Muscle of arm (tissue), 14 donors: ENCODE measurements at places on chromosomes 1 and 21. TPM values are rescaled to one million over a fixed set of nuclear protein-coding genes. Genes with fewer than 3 reads are reported as not detected.

DNA sequence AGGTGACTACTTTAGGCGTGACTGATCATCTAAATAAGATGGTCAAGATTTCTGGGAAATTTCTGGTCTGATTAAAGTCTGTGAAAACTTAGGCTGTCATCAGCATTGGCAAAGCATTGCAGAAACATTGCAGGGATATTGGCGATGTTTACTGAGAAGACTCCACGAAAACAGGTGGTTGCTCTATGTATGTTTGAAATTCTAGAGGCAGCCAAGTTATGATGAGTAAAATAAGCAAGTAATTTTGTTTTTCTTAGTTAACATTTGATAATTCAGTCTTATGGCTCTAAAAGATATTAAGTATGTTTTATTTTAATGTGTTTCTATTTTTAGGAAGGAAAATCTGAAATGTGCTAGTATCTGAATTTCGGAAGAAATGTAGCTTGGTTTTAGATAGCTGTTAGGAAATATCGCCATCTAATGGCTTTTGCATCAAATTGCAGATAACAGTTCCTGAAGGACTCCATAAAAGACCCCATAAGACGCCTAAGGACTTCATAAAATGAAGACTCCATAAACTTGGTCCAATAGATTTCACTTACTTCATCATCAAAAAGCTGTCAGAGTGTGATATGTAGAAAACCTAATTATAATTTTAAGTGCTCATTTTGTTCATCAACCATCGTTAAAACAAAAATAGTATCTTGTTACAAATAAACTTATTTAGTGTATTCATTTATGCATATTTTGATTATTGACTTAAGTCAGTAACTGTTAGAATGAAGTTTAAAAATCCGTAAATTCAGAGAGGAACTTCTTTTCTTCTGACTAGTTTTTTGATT, 344.6 kb downstream of the RYR2 start:
- DNase-seq = peak; percentile 22

- DNase-seq = peak; percentile 32
Measured at GRCh38 chr1:75615613-75616435, 4.9 kb upstream of the SLC44A5 start.

DNA sequence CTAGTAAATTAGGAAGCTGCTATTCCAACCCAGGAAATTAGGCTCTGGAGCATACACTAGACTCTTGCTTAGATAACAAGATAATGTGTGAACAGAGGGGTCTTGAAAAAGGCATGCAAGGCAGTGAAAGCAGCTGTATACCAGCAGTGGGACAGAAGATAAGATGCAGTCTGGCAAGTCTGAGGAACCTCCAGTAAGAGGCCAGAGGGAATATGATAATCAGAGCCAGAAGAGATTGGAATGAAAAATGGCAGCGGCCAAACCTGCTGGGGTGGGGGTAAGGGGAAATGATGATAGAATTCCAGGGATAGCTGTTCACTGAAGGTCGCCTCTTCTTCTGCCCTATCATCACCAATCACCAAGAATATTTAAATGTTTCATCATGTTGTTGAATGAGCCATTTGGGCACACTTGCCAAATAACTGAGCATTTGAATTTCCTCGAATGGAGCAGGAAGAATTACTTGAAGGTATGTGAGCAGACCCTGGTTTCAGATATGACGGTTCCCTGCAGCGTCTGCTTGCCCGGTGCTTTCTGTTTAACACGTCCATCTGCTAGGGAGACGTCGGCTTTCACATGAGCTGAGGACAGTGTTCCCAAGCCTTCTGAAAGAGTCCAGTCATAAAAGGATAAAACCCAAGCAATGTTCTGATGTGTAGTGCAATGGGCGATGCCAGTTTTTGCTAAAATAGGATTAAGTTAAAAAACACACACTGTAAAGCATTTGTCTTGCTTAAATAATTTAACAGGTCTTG, 173.3 kb downstream of the RWDD3 start:
- DNase-seq = no peak

GRCh38 chr1:176017722-176018121, 189.4 kb downstream of the COP1 start:
- DNase-seq = no peak

- DNase-seq = no peak
Measured at GRCh38 chr1:213268221-213268620, 217.2 kb downstream of the RPS6KC1 start.

The HOOK1 gene
- polyA plus RNA-seq = 5.0 TPM

DNA sequence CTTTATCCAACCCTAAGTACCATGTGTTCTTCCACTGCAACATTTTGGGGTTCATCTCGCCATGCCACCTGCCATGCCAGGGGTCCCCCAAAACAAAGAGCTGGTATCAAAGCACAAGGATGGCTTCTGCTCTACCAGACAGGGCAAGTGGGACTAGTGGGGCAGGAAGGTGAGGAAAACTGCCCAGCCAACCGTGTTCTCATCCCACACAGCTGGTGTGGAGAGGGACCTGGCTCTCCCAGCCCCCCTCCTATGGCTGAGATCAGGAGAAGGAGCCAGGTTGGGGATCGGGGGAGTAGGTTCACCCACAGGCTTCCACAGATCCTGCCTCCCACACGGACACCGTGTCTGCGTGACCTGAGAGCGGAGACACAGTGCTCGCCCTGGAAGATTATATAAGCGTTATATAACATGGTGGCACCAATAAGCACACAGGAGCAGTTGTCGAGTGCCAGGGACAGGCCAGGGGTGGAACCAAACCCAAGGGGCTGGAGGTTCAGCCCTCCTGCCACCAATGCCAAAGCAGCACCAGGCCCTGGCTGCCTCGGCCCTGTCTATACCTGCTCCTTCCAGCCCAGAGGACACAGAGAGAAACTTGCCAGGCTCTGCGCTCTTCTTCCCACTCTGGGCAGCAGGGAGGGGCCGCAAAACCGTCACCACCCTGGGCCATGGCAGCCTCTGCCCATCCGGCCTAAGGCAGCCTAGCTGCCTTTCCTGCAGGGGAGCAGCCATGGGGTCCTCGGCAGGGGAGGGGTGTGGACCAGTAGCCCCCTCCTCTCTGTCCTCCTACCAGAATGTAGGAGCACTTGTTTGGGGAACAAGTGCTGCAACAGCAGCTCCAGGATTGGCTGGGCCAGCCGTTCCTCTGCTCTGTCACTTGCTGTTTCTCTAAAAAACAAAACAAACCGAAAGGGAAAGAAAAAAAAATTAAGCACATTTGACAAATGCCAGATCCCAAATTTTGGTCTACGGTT, 43.5 kb downstream of the CD34 start:
- no peak for DNase-seq

DNA sequence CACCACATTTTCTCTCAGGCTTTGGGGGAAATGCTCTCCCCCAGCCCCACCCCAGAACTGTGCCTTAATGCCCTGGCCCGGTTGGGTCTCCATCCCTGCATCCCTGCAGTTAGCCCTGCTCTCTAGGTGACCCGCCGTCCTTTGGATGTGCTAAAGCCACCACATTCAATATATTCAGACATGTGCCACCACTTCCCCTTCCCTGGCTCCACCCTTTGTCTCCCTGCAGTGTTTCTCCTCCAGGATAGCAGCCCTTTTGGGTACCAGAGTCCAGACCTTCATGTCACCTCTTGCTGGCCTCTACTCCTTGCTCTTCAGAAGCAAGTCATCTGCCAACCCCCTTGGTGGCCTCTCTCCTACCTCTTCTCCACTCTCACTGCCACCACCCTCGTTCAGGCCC, 41.8 kb downstream of the RUNX1 start:
- DNase-seq = no peak

- DNase-seq = no peak
Measured at GRCh38 chr1:209505044-209505443, 78.5 kb upstream of the CAMK1G start.

The TMEM240 gene
- 4.9 TPM for polyA plus RNA-seq

The C1QC gene
- polyA plus RNA-seq = 48.9 TPM

The S100A2 gene
- 2.2 TPM for polyA plus RNA-seq

DNA sequence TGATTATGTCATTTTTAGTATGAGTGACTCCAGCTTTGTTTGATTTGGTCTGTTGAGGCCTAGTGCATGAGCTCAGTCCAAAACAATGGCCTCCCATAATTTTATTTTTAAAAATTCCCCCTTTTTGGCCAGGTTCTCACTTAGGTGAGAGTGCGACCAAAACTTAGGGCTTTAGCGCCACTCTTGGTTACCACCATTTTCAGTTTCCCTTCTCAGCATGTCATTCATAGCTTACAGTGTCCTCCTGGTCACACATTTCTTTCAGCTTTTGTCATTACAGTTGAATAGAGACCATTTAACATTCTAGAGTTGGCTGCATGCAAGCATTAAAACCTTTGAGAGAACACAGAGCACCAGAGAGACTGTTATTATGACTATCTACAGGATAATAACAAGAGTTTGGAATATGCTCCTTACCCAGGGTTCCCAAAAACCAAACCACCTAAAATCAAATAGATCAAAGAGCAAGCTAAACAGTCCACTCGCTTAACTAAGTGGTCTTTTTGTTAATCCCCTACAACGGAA, 85.4 kb downstream of the TLR5 start:
- DNase-seq = no peak

DNA sequence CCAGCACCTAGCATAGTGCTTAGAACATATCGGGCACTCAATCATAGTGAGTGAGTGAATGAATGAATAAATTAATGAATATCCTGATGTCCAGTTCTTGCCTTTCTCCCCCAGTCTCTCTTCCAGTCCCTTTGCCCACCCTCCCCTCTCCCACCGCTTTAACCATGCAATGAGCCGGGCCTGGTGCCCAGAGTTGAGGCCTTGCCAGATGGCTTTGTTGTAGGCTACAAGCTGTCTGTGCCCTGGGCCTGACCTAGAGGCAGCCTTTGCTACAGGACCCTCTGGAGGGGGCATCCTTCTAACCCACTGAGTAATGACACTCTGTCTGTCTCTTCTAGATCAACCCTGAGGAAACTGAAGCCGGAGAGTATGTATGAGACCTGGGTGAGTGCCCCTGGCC, 6.9 kb downstream of the CASQ1 start:
- no peak for DNase-seq

The GBP3 gene
- polyA plus RNA-seq = 2.5 TPM

The PALMD gene
- 80.9 TPM for polyA plus RNA-seq

- DNase-seq = no peak
Measured at GRCh38 chr1:28078262-28078661, 10.1 kb downstream of the EYA3 start.

The SLFNL1 gene
- 0.41 TPM for polyA plus RNA-seq

- peak; percentile 79 for DNase-seq
Measured at GRCh38 chr1:68173936-68174737, 58.2 kb downstream of the WLS start.

The PDIK1L gene
- polyA plus RNA-seq = 8.1 TPM

The PRDM15 gene
- 4.5 TPM for polyA plus RNA-seq

- DNase-seq = no peak
Measured at GRCh38 chr1:41378999-41379737, 17.9 kb downstream of the FOXO6 start.

The DMRTA2 gene
- polyA plus RNA-seq = 0.23 TPM

DNA sequence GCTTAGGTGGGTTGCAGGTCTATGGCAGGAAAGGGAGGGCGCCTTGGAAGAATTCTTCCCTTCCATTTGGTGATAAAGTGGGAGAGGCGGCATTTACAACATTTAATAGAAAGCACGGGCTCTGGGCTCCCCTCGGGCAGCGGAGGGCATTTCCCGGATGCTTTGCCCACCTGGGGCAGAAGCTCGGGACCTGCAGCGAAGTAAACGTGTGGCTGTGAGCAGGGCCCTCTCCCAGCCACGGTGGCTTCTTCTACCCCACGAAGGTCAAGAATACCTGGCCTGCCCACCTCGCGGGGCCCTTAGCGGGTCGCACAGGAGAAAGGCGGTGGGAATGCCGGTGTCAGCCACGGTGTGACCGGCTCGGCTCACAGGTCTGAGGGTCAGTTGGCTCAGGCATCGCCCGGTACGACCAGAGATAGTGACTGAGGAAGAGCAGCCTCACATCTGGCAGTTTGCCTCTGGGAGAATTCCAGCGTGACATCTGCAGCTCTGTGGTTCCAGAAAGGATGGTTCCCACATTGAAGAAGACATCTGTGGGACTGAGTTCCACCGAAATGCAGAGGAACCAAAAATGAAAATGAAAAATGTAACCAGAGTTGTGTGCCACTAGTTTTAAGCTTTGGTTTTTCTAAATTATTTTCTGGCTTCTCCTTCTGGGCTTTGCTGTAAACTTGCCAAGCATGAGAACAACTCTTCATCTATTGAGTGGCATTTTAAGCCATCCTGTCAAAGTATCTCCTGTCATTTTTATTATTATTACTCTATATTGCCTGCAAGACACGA, 720 bp upstream of the F3 start:
- peak; percentile 79 for DNase-seq

DNA sequence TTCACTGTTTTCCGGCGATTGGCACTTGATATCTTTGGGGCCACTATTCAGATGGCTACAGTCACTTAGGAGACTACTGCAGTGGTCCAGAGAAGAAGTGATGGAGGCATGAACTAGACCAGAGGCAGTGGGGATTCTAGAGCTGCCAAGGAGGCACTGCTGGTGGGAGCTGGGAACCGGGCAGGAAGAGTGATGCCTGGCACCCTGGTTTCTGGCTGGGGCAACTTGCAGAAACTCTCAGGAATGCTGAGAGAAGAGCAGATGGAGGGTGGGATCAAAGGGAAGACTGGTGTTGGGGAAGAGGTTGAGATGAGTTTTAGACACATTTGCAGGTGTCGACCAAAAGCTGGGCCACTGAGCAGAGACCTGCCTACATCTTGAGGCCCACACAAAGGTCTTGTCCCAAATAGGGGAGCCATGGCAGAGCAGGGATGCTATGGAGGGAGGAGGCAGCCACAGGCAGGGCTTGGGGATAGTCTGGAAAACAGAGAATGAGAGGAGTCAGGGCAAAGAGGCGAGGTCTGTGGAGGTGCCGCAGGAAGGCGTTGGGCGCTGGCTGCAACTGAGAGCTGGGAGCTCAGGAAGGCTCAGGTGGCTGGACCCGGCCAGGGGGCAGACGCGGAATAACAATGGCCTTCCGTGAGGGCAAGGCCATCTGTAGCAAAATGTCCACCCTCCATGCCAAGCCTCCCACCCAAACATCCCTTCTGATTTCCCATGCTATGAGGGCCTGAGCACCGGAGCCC, 118.9 kb downstream of the TOMM20 start:
- no peak for DNase-seq

GRCh38 chr21:18275781-18276180, 31.1 kb downstream of the CHODL start:
- DNase-seq = no peak

GRCh38 chr1:212062832-212063438, 27.4 kb downstream of the DTL start:
- DNase-seq = peak; percentile 15

- no peak for DNase-seq
Measured at GRCh38 chr1:70134148-70134547, 71.2 kb downstream of the LRRC40 start.

DNA sequence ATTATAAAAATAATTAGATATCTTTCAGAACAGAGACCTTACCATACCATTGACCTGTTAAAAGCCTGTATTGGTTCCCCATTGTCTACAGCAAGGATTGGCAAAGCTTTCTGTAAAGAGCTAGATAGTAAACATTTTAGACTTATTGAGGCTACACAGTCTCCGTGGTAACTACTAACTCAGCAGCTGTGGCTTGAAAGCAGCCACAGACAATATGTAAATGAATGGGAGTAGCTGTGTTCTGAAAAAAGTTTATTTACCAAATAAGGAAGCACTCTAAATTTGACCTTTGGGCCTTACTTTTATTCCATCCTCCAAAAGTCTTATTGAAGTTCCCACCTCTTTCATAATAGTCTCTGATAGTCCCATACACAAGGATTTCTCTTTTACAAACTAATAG, 39.7 kb downstream of the NUP210L start:
- DNase-seq = no peak

The PKP1 gene
- 125 TPM for polyA plus RNA-seq
